ENCODE measurements at places on chromosomes 3 and 15. TPM values are rescaled to one million over a fixed set of nuclear protein-coding genes. Genes with fewer than 3 reads are reported as not detected.

- DNase-seq, result no peak
These were observed 201.9 kb downstream of the WNT5A start for GRCh38 chr3:55285156-55285555.

GRCh38 chr3:13528217-13528867, 20.6 kb upstream of the FBLN2 start:
- DNase-seq, result no peak

The MYL3 gene
- 5.6 TPM for total RNA-seq

DNA sequence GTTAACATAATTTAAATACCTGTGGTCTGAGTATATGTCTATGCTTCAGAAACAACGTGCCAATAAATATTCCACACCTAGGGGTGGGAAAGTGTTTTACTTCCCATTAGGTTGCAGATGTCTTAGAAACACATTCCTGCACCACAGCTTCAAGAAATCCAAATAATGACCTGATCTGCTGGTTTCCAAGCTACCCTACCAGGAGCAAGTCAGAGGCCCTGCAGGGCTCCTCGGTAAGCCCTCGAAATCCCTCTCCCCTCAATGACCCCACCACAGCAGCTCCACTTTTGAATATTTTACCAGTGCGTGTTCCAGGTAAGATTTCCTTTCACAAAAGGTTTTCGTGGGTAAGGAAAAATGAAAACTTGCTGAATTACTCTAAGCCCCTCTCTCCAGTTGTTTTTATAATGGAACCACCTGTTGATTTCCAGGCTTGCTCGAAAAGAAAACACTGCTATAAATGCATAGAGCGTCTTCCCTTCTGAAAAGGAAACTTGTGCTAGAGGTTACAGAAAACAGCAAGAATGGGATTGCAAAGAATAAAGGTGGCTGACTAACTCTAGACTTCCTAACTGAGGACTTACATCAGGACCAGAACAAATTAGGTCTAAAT, 12.6 kb downstream of the IL12A start:
- no peak for DNase-seq

- DNase-seq, result no peak
These were observed 465.0 kb upstream of the ROBO1 start for GRCh38 chr3:80232760-80233159.

- no peak for DNase-seq
These were observed 9.7 kb upstream of the CYFIP1 start for GRCh38 chr15:22989576-22990477.

The USP8 gene
- total RNA-seq, result 60.2 TPM

The KLHL40 gene
- total RNA-seq, result 0.19 TPM

DNA sequence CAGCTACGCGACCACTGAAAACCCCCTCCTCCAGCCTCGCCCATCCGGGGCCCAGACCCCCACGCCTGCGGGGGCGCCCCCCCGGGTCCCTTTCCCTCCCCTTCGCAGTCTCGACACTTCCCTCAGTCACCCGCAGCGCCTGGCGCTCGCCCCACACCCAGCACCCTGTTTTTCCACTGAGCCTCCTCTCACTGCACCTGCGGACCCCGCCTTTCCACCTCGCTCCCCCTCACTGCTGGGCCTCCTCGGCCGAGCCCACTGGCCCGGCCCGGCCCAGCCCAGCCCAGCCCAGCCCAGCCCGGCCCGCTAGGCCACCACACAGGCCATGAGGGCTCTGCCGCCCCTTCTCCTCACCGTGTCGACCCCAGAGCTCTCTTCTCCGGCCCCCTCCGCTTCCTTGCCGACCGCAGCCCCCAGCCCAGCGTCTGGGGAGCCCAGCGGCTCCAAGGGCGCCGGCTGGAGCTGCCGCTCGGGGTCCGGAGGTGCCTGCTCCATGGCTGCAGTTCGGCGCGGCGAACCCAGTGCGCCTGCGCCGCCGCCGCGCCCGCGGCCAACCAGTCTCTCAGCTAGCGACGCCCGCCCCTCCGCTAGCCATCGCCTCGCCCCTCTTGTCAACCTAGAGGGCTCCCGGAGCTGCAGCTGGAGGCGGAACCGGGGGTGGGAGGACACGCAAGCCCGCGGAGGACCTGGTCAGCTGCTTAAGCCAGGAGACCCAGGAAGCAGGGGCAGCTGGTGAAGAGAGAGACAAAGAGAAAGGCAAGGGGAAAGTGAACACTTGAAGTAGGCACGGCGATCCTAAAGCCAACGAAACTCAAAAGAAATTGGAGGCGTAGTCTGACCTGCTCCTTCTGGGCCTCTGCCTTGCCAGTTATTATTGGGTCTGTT, at the start of gene SNX4:
SNX4 (minus strand) TSS at position 525 of the 885 bp plus-strand sequence; CDS start at position 495, 30 bp downstream.
- peak; percentile 75 for DNase-seq
